ENCODE measurements at places on chromosomes 11 and 22.

GRCh38 chr11:117855912-117856651 lies 20.4 kb downstream of the FXYD6 start:
- no peak overlapping the region for H3K27ac ChIP-seq
- no peak overlapping the region for H3K4me3 ChIP-seq
- H3K27me3 ChIP-seq, result peaks cover 68% of the 10 kb centered on the region
- no peaks in the 10 kb centered on the region for H3K4me1 ChIP-seq
- H3K36me3 ChIP-seq, result peaks cover 2% of the 10 kb centered on the region

DNA sequence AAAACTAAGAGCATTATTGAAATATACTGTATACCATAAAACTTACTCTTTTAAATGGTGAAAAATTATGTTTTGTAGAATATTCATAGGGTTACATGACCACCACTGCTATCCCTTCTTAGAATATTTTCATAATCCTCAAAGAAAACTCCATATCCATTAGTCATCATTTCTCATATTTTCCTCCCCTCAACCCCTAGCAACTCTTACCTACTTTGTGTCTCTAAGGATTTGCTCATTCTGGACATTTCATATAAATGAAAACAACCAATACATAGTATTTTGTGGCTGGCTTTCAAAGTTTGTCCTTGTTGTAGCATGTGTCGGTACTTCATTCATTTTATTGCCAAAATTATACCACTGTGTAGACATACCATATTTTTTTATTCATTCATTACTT lies 863.8 kb downstream of the KCNA4 start:
- DNase-seq, result no peak
- no peak overlapping the region for H3K27ac ChIP-seq
- no peak overlapping the region for H3K4me3 ChIP-seq
- no peaks in the 10 kb centered on the region for H3K36me3 ChIP-seq
- no peaks in the 10 kb centered on the region for H3K27me3 ChIP-seq

- no peak for DNase-seq
- H3K4me3 ChIP-seq, result no peak overlapping the region
- peak overlapping the region; percentile 30 for H3K27ac ChIP-seq
These were observed 98.8 kb upstream of the PITPNB start for GRCh38 chr22:28017859-28018258.

- peaks cover 9% of the 10 kb centered on the region for H3K27me3 ChIP-seq
- H3K27ac ChIP-seq, result no peak overlapping the region
- no peak overlapping the region for H3K4me3 ChIP-seq
- no peak for DNase-seq
- H3K4me1 ChIP-seq, result no peaks in the 10 kb centered on the region
These were observed 82.9 kb upstream of the UBASH3B start for GRCh38 chr11:122572592-122572991.

DNA sequence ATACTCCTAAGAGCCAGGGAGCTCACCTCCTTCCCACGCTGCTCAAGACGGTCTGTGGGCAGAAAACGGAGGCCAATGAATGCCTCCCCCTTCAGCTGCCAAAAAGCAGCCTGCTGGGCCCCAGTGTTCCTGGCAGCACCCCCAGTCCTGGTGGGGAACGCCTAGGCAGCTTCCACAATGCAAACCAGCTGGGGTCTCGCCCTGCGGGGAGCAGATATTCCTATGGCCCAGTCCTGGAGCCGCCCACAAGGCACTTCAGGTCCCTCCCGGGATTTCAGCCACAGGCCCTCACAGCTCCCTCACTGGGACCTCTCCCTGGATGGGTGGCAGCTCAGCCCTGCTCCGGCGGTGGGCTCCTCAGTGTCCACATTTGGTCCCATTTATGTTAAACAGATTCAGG lies 29.2 kb downstream of the A4GALT start:
- H3K27ac ChIP-seq, result no peak overlapping the region
- H3K27me3 ChIP-seq, result no peaks in the 10 kb centered on the region
- DNase-seq, result no peak
- no peak overlapping the region for H3K4me3 ChIP-seq
- no peaks in the 10 kb centered on the region for H3K36me3 ChIP-seq
- no peaks in the 10 kb centered on the region for H3K4me1 ChIP-seq

DNA sequence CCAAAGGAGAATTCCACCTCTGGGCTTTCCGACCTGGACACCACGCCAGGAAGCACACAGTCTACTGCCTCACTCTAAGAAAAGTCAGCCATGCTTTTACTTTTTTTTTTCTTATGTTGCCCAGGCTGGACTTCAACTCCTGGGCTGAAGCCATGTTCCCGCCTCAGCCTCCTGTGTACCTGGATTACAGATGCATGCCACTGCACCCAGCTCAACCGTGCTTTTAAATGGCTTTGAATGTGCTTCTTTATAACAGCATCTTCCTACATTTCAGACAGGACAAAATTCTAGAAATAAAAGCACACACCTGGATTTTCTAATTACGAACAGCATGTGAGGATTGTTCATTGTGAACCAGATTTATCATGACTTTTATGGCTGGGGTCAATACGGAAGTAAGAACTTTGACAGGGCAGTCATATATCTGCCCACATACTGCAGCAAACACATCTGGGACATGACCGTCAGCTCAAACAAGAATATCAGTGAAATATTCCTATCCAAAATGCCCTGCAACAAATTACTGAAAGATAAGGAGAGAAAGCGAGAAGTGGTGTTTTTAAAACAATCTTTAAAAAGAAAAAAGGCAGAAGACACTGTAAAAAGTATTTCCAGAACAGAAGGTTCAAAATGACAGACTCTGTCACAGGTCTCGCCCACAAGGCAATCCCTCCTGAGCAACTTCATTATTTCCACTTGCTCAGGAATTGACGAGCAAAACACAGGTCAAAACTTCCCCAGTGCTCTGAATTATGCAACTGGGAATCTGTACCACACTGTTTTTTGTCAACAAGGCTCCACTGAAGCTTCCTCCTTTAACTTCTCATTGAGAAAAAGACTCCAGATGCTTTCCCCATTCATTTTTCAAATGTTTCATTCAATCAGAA lies 42.1 kb downstream of the PACSIN2 start:
- no peak for DNase-seq
- peaks cover 40% of the 10 kb centered on the region for H3K4me1 ChIP-seq
- H3K27ac ChIP-seq, result peak overlapping the region; percentile 6

DNA sequence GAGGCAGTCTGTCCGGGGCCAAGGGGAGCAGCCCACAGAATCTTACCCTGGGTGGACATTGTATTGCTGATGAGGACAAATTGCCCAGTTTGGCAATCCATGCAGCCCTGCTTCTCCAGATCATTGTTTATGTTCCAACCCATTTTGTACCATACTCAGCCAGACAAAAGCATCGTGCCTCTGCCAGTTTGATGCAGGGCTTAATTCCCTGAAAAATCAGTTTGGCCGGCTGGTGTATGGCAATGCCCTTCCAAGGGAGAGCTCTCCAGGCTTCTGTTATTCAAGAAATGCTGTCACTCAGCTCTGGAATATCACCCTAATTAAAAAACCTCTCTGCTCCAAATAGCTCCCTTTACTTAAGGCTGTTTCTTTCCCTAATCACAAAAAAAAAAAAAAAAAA lies 697.7 kb downstream of the TBC1D22A start:
- H3K4me1 ChIP-seq, result no peaks in the 10 kb centered on the region
- H3K27ac ChIP-seq, result no peak overlapping the region

DNA sequence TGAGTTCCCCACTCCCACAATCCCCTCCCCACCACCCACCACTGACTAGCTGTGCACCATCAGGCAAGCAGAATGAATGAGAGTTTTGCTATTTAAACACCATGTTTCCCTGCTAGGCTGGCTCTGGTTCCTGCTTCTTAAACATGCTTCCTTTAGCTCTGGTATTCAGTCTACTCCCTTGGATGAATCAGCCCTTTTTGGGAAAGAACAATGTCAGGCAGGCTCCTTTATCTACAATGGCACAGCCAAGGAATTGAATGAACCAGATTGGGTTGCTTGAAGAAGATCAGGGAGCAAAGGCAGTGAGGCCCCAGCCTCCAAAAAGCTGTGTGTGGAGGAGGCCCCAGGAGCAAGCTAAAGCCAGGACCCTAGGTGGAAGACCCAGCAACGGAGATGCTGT lies 92.9 kb upstream of the ISX start:
- H3K4me1 ChIP-seq, result no peaks in the 10 kb centered on the region
- H3K27ac ChIP-seq, result no peak overlapping the region
- DNase-seq, result no peak
- no peak overlapping the region for H3K4me3 ChIP-seq

DNA sequence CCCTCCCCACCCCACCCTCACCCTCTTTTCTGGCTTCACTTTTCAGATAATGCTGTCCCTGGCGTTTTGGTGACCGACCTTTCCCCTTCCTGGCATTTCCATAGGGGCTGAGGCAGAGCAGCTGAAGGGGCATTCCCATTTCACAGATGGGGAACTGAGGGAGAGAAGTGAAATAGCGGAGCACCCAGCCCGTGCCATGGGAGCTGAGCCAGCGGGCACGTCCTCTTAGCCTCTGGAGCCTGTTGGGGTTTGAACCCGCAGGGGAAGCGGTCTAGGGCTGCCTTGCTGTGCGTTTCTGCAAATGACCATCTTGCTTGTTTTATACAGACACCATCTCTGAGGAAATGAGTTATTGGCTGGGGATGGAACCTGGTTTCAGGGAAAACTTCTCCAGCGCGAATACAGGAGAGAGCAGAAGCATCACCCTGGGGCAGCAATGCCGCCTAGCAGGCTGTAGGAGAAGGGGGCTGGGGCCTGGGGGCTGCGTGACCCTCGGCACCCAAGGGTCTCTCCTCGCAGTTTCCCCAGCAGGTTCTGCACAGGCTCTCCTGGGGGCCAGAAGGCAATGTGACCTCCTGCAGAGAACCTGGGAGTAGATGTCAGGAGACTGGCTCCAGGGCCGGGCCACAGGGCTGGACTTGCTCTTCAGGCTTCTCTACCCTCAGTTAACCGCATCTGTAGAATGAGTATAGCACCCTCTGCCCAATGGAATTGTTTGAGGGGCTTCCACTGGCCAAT lies 1.5 kb downstream of the PTPRJ start:
- peak overlapping the region; percentile 80 for H3K27ac ChIP-seq
- peak overlapping the region; percentile 84 for H3K4me3 ChIP-seq
- peaks cover 44% of the 10 kb centered on the region for H3K4me1 ChIP-seq
- no peaks in the 10 kb centered on the region for H3K27me3 ChIP-seq
- H3K36me3 ChIP-seq, result peaks cover 3% of the 10 kb centered on the region
- no peak for DNase-seq

- no peak overlapping the region for H3K27ac ChIP-seq
- H3K4me1 ChIP-seq, result peaks cover 17% of the 10 kb centered on the region
- H3K36me3 ChIP-seq, result peaks cover 8% of the 10 kb centered on the region
- no peak overlapping the region for H3K4me3 ChIP-seq
- H3K27me3 ChIP-seq, result no peaks in the 10 kb centered on the region
These were observed 10.8 kb downstream of the KCTD17 start for GRCh38 chr22:37062376-37062675.

DNA sequence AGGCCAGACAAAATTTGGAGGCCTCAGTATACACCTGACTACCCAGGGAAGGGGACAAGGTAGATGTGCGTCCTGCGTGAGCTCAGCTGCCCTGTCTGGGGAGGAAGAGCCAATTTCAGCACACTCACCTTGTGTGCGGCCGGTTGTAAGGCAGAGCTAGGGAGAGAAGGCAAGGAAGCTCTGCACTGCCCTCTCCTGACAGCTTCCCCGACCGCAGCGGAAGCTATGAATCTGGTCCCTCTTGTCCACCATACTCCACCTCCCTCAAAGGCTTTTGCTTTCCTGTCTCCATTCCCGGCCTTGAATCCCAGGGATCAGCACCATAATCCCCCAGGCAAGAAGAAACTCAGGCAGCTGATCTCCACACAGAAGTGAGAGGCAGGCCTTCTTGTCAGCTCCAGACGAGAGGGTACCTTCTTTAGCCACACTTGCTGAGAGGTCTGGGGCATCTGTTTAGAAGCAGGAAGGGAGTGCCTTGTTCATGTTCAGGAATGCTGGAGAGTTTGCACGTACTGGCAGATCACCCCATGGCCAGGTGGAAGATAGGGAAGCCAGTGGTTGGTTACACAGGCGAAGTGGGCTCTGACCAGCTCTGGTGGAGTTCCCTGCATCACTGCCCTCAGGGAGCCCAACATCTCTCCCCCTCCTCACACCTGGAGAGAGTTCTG lies 62.5 kb downstream of the FEZ1 start:
- H3K4me1 ChIP-seq, result no peaks in the 10 kb centered on the region
- peaks cover 1% of the 10 kb centered on the region for H3K36me3 ChIP-seq
- no peak overlapping the region for H3K4me3 ChIP-seq
- no peak overlapping the region for H3K27ac ChIP-seq
- DNase-seq, result no peak

DNA sequence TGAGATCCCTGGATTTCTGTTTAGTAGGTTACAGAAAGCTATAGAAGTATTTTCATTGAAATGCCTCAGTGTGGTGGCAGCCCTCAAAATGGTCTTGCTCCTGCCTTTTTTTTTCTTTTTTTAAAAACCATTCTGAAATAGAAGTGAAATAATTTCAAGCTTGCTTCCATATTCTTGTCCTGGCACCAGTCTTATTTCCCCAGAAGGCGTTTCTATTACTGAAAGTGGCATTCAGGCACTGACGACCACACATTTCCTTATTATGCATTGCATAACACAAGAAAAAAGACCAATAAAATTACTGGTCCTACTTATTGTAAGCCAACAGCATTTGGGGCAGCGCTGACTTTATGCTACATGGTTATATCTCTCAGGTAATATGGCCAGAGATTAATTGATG lies 24.5 kb upstream of the LRRC4C start:
- H3K27ac ChIP-seq, result no peak overlapping the region
- DNase-seq, result no peak
- H3K27me3 ChIP-seq, result no peaks in the 10 kb centered on the region
- H3K36me3 ChIP-seq, result no peaks in the 10 kb centered on the region

DNA sequence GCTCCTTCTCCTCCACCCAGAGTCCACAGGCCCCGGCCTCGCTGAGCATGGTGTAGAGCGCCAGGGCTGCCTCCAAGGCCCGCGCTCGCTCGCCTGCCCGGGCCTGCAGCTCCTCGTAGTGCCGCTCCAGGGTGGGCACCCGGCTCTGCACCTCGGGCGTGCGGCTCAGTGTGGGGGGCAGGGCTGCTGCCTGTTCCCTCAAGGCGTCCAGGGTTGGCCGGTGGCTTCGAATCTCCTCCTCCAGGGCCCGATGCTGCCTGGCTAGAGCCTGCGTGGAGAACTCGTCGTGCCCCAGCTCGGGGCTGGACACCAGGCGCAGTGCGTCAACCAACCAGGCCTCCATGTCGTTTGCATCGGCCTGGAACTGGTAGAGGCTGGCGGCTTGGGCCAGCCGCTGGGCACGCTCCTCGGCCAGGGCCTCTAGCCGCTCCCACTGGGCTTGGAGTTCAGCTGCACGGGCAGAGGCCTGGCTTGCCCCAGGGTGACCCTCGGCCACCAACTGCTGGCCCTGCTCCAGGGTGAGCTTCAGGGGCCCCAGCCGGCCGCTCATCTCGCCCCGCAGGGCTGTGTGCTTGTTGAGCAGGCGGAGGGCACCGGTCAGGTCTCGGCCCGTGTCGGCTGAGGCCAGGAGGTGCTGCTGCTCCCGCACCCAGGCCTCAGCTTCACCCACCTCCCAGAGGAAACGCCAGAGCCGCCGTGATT lies 24.2 kb downstream of the SPTBN2 start:
- H3K27ac ChIP-seq, result no peak overlapping the region
- peaks cover 2% of the 10 kb centered on the region for H3K36me3 ChIP-seq
- no peaks in the 10 kb centered on the region for H3K4me1 ChIP-seq
- DNase-seq, result no peak
- H3K4me3 ChIP-seq, result no peak overlapping the region

Data from central memory CD8-positive, alpha-beta T cell (primary cell).